Sigmoid colon (tissue), 7 donors: ENCODE measurements at places on chromosomes 16 and 17. TPM values are rescaled to one million over a fixed set of nuclear protein-coding genes. Genes with fewer than 3 reads are reported as not detected.

- DNase-seq: no peak
Observed at GRCh38 chr17:29390851-29391631, 878 bp downstream of the TAOK1 start.

DNA sequence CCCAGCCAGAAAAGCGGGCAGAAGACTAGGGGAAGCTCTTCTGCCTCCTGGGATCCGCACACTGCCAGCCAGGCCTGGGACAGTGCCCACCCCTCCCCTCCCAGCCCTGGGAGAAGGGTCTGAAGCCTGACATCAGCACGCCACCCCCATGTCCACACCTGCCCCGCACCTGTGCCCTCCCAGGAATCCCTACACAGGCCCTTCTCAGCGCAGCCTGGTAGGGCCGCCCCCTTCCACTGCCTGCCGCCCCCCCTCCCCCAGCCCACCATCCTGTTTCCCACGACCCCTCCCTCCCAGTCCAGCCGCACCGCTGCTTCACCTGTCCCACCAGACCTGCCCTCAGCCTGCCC lies 10.6 kb downstream of the ENPP7 start:
- no peak for DNase-seq

DNA sequence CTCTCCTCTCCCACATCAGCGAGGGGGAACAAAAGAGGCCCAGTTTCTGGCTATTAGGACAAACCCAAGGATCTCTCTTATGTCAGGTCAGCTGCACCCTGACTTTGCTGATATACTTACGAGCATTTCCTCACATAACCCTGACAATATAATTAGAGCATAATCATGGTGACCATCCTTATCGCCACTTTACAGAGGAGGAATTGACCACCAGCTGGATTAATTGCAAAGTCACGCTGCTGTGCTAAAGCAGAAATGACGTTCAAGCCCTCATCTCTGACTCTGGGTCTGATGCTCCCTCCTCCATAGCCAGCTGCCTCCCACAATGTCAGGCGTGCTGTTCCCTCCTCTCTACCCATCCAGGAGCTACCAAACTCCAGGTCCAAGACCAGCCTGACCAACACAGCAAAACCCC lies 42.6 kb downstream of the TRARG1 start:
- DNase-seq: no peak

GRAP gene
- total RNA-seq: 3.0 TPM

ENPP7 gene
- total RNA-seq: not detected
